ENCODE measurements at places on chromosomes 2 and 18.

DNA sequence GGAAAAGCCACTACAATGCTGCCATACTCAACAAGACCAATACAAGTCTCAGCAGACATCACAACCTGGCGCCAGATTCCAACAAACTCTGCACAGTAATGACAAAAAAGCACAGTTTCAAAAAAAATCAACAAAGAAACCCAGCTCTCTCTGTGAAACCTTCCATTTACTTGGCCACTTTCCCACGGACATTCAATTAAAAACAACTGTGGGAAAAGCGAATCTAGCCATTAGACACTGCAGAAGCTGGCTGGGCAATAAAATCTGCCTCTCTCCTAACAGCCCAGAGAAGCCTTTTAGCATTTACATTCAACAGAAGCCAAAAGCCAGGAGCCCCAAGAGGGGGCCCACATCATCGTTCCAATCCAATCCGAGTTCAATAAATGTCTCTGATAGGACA lies 128.9 kb downstream of the HDAC4 start:
- DNase-seq, result peak; percentile 57

DNA sequence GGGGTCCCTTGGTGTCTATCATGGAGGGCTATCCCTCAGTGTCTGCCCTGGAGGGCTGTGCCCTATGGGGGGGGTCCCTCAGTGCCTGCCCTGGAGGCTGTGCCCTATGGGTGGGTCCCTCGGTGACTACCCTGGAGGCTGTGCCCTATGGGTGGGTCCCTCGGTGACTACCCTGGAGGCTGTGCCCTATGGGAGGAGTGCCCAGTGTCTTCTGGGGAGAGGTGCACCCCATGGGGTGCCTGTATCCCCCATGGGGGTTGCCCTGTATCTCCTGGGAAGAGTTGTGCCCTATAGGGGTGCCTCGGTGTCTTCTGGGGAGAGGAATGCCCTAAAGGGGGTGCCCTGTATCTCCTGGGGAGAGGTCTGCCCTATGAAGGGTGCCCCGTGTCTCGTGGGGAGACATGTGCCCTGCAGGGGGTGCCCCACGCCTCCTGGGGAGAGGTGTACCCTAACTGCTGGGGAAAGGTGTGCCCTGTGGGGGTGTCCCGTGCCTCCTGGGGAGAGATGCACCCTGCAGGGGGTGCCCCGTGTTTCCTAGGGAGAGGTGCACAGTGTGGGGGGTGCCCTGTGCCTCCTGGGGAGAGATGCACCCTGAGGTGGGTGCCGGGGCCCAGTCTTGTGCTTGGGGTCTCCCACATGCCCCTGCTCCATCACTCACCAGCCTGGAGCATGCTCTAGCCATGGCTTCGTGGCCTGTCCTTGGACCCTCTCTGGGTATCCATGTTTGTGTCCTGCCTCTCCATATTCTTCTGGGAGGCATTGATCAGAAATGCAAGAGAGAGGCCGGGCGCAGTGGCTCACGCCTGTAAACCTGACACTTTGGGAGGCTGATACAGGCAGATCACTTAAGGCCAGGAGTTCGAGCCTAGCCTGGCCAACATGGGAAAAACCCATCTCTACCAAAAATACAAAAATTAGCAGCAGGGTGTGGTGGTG lies 215.6 kb downstream of the HDAC4 start:
- no peak for DNase-seq

- no peak for DNase-seq
These were observed 9.3 kb upstream of the EFHD1 start for GRCh38 chr2:232623768-232624765.

GRCh38 chr18:57502624-57503023 lies 67.5 kb downstream of the ONECUT2 start:
- no peak for DNase-seq

DNA sequence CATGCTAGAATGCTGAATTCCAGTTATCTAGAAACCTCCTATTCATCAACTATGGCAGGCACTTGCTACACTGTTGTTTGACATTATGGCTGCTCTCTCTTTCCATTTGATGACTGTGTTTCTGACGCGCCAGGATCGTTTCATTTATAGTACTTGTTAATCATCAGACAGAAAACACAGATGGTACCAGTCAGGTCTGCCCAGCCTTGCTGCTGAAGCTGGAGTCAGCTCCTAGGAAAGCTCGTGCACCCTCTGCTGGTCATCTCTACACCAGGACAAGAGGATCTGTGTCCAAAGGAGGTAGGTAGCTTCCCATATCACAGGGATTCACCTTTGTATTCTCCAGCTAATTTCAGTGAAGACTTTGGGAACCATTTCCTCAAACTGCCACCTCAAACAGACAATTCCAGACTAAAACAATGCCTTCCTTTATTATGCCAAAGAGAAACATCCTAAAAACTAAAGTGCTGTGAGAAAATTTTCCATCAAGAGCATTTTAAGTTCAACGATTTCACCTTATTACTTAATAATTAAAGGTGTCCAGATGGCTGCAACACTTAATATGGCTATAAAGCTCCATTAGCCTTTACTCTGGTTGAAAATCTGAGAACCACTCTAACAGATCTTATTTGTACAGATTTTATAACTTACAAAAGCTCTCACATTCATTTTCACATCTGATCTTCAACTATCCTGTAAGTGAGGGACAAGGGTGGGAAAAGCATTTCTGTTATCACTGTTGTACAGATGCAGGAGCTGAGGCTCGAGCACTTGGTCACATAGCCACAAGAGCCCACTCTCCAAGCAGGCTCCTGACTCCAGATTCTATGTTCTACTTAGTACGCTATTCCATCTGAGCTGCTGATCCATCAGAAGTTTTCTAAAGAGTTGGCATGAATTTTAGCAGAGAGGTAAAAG lies 17.5 kb downstream of the METTL8 start:
- peak; percentile 93 for DNase-seq

DNA sequence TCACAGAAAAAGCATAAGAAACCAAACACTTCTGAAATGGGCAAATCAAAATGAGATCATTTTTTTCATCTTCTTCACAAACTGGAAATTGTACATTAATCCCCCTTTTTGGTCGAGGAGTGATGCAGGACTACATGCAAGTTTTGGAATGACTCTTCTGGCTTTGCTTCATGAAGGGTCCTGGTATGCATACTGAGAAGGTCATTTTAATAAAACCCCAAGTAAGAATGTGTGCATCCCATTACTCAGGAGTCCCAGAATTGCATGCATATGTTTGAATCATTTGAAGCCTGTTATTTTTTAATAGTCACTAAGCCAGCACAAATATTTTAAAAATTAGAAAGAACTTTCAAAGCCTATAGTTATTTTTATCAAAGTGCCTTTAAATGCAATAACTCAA lies 16.7 kb upstream of the EHBP1 start:
- DNase-seq, result peak; percentile 82

GRCh38 chr2:128076461-128077106 lies 14.4 kb upstream of the UGGT1 start:
- DNase-seq, result no peak

- DNase-seq, result no peak
These were observed 460.5 kb downstream of the ERBB4 start for GRCh38 chr2:212078103-212078502.

GRCh38 chr2:142603759-142604158 lies 273.7 kb upstream of the KYNU start:
- no peak for DNase-seq

GRCh38 chr2:27134781-27135477 lies 493 bp upstream of the PREB start:
- no peak for DNase-seq

- DNase-seq, result peak; percentile 61
These were observed 19.3 kb downstream of the STK36 start for GRCh38 chr2:218691234-218691633.

- peak; percentile 39 for DNase-seq
These were observed 1.7 kb downstream of the PRELID3A start for GRCh38 chr18:12409469-12409868.

DNA sequence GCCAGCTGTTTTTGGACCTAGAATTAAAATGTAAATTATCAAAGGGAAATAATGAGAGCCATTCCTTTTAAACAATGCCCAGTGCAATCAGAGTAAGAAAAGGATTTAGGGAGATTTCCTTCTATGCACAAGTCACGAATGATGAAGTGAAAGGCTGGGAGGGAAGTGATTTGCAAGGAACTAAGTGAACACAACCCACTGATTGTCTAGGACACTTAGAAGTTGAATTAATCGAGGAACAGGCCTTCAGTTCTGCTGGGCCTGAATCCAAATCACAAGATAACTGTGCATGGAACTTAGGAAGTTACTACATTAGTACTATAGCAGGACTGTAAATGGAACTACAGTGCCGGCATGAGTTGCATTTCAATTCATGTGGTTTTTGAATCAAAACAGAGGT lies 17.7 kb downstream of the MAP2 start:
- no peak for DNase-seq

DNA sequence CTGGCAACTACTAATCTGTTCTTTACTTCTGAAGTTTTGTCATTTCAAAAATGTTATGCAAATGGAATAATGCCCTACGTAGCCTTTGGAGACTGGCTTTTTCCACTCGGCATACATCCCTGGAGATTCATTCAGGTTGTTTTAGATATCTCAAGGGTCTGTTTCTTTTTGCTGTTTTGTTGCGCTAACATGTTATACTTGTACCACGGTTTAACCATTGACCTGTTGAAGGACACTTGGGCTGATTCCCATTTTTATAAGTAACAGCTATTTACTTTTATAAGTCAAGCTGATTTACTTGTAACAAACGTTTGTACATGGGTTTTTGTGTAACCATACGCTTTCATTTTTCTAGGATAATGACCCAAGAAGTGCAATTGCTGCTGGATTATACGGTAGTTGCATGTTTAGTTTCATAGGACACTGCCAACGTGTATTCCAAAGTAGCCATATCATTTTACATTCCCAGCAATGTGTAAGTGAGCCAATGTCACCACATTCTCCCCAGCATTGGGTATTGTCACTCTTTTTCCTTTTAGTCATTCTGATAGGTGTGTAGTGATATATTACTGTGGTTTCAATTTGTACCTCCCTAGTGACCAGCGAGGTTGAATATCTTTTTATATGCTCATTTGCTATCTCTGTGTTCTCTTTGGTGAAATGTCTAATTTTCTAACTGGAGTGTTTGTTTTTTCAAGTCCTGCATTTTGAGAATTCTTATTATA lies 36.5 kb upstream of the STAT4 start:
- DNase-seq, result no peak

DNA sequence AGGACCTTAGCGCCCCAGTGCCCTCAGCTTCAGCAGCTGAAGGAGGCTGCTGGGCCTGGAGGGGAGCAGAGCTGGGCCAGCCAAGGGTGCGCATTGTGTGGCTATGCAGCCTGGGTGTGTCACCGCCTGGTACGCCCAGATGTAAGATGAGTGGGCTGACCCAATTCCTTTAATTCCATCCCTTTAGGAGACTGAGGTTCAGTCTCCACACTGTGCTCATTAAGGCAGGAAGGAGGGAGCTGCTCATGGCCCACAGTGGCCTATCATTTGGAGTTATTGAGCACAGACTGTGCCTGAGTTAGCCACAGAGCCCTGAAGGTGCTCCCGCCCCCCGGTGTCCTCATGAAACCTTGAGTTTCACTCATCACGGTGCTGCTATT lies 194.1 kb upstream of the GLI2 start:
- no peak for DNase-seq

DNA sequence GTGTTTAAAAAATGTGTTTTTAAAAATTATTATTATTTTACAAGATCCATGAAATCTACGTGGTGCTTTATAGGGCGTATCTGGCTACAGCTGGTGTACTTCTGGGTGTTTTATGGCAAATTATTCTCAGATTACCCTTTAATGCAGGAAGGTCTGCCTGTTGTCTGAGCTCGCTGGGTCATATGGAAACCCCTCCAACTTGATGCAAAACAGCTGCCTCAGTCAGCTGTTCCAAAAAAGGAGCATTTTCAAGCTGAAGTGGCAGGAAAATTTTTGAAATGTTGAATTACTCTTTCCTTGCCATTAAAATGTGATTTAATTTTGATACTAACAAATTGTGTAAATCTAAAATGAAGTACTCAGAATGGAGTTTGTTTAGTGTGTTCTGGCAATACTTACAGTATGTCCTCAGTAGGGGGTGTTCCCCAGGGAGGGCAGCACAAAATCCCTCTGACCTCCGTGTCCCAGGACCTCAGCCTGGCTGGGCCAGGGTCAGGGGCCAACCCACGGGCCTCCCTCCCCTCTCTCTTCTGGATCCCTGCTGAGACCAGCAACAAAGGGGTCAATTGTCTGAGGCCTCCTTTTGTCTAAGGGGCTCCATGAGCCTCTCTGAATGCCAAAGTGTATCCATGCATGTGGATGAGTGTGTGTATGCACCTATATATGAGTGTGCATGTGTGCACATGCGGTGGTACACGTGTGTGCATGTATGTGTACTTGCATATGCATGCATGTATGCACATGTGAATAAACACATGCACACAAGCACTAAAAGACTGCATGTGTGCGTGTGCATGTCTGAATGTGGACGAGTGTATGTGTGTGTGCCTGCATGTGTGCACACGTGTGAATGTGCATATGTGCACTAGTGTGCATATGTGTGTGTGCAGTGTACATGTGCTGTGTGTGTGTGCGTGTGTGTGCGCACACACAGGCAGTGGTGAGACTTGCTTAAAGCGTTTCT lies 105.4 kb downstream of the ACOXL start:
- DNase-seq, result no peak

DNA sequence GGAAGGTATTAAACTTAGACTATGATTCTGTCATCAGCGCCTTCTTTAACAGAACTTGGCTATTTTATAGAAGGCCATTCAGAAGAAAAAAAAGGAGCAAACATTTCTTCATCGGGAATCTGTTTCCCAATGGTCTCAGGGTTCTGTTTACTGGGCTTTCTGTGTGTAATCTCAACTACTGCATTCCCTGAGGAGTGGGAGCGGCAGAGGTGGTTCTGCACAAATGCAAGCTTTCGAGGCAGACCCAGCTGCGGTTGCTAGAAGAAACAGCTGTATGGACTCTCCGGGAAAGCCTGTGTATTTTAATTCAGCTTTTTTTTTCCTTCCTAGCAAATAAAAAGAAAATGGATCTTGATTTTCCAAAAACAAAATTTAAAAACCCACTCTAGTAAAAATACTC lies 250.7 kb downstream of the NAPG start:
- no peak for DNase-seq

GRCh38 chr2:75025633-75026380 lies 67.4 kb downstream of the POLE4 start:
- peak; percentile 58 for DNase-seq

DNA sequence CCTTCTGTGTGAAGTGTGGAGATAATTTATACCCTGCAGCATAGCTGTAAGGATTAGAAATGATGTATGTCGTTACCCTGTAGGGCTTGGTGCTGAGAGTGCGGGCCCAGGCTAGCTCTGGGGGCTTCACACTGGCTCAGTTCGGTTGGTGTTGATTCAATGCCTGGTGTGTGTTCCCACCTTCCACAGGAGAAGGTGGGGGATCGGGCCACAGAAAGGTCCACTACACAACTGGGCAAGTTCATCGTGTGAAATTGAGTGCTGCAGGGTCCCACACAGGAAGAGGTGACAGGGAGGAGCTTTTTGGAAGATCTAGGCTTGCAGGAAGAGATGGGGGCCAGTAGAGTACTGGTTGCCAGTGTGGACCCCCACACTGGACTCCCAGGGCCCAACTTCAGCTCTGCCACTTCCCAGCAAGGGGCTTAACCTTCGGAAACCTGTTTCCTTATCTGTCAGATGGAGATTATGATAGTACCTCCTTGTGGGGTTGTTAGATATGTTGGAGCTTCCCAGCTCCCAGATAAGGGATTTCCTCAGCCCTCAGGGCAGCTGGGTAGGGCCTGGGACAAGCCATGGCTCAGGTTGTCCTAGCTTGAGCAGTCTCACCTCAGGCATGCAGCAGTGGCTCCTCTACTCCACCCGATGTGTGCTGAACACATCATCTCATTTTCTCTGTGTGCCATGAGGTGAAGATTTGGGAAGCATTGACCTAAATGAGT lies 71.5 kb downstream of the TMEM247 start:
- DNase-seq, result no peak

GRCh38 chr2:68487773-68488355 lies 20.5 kb downstream of the APLF start:
- peak; percentile 34 for DNase-seq

- DNase-seq, result peak; percentile 69
These were observed 53.4 kb downstream of the PKP4 start for GRCh38 chr2:158509928-158510797.

All from fibroblast of upper back skin (primary cell).